Adrenal gland (tissue), 19 donors: ENCODE measurements at places on chromosomes 3 and 15. TPM values are rescaled to one million over a fixed set of nuclear protein-coding genes. Genes with fewer than 3 reads are reported as not detected.
A peak's percentile ranks its signal among the peaks of the same experiment; 100 is the strongest.

The FBN1 gene
- polyA plus RNA-seq = 15.3 TPM

The SPATA12 gene
- polyA plus RNA-seq = 0.62 TPM

The AGBL1 gene
- polyA plus RNA-seq = 0.04 TPM

DNA sequence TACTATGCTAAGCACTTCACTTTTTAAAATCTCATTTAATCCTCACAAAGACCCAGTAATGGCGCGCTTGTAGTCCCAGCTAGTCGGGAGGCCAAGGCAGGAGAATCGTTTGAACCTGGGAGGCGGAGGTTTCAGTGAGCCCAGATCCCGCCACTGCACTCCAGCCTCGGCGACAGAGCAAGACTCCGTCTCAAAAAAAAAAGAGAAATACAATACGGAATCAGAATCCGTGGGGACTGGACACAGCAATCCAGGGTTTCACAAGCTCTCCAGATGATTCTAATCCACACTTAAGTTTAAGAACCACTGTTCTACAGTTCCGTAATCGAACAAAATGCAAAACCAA lies 426 bp upstream of the SUMF1 start:
- H3K27me3 ChIP-seq = no peaks in the 10 kb centered on the region
- no peak overlapping the region for H3K4me3 ChIP-seq
- no peaks in the 10 kb centered on the region for H3K36me3 ChIP-seq
- peaks cover 15% of the 10 kb centered on the region for H3K4me1 ChIP-seq

The FRMD4B gene
- polyA plus RNA-seq = 5.5 TPM

The FILIP1L gene
- 16.3 TPM for polyA plus RNA-seq

GRCh38 chr15:82851306-82851850 lies 42.0 kb downstream of the WHAMM start:
- H3K4me1 ChIP-seq = peaks cover 28% of the 10 kb centered on the region
- no peak overlapping the region for H3K4me3 ChIP-seq
- no peak overlapping the region for H3K27ac ChIP-seq
- H3K36me3 ChIP-seq = no peaks in the 10 kb centered on the region

DNA sequence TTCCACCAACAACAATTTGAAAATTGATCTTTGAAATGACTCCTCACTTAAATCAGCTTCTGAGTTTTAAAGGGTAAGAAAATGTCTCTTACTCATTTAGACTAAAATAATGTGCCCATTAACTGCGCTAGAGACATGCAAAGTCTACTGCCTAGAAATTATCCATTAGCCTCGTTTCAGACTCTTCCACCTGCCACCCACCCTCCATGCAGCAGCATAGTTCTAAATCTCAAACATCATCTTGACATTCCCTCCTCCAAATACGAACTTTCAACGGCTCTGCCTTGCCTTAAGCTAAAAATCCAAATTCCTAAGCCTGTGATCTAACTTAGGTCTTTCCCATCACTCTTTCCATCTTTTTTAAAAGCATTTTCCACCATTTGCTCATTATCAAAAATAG lies 66.6 kb upstream of the ST8SIA2 start:
- no peak overlapping the region for H3K4me3 ChIP-seq
- H3K27me3 ChIP-seq = no peaks in the 10 kb centered on the region
- no peaks in the 10 kb centered on the region for H3K4me1 ChIP-seq

The DLL4 gene
- 0.66 TPM for polyA plus RNA-seq

- no peaks in the 10 kb centered on the region for H3K27me3 ChIP-seq
- DNase-seq = no peak
- H3K36me3 ChIP-seq = no peaks in the 10 kb centered on the region
- H3K27ac ChIP-seq = peak overlapping the region; percentile 50
- H3K4me3 ChIP-seq = no peak overlapping the region
These were observed 93.3 kb downstream of the ADAMTSL3 start for GRCh38 chr15:83747050-83747717.

The SERPINI1 gene
- 17.8 TPM for polyA plus RNA-seq

The ADAMTS17 gene
- 1.7 TPM for polyA plus RNA-seq

- H3K27ac ChIP-seq = no peak overlapping the region
- H3K4me1 ChIP-seq = no peaks in the 10 kb centered on the region
- H3K4me3 ChIP-seq = no peak overlapping the region
- DNase-seq = no peak
- no peaks in the 10 kb centered on the region for H3K36me3 ChIP-seq
These were observed 120.8 kb upstream of the UMPS start for GRCh38 chr3:124609402-124609801.

- peaks cover 26% of the 10 kb centered on the region for H3K4me1 ChIP-seq
- H3K4me3 ChIP-seq = no peak overlapping the region
- no peak overlapping the region for H3K27ac ChIP-seq
- H3K27me3 ChIP-seq = no peaks in the 10 kb centered on the region
These were observed 14.2 kb upstream of the ULK3 start for GRCh38 chr15:74857082-74857655.

GRCh38 chr3:178513546-178514380 lies 22.5 kb upstream of the KCNMB2 start:
- H3K27ac ChIP-seq = no peak overlapping the region
- H3K36me3 ChIP-seq = no peaks in the 10 kb centered on the region
- no peaks in the 10 kb centered on the region for H3K27me3 ChIP-seq
- no peak overlapping the region for H3K4me3 ChIP-seq

The GASK1A gene
- 1.5 TPM for polyA plus RNA-seq

The GOLGA8R gene
- polyA plus RNA-seq = 4.7 TPM

The C3orf62 gene
- 17.9 TPM for polyA plus RNA-seq

The SCAANT1 gene
- polyA plus RNA-seq = not detected
